Fibroblast of skin of right biceps (primary cell): ENCODE measurements at places on chromosomes 4 and X.
A peak's percentile ranks its signal among the peaks of the same experiment; 100 is the strongest.

DNA sequence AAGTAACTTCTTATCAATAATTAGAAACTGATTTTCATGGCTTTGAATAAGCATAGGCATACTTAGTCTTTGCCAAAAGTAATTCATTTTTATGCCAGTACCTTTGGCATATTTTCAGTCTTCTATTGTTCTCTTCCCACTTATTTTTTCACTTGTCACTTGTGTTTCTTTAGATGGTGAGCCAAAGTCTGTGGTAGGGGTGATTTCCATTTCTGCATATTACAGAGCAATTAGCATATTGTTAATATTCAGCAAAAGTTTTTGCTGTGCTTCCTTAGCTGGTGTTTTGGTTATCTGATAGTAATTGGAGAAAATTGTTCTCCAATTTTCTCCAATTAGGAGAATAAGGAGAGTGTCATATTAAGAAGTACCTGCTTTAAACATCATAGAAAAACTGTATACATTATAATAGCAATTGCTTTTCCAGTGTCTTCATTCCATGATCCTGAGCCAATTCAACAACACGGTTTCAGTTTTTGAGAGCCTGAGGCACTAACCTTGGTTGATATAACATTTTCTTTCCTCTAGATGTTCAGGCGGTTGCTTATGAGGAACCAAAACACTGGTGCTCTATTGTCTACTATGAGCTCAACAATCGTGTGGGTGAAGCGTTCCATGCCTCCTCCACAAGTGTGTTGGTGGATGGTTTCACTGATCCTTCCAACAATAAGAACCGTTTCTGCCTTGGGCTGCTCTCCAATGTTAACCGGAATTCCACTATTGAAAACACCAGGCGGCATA, 64.7 kb downstream of the SMAD1 start:
- DNase-seq = no peak

DNA sequence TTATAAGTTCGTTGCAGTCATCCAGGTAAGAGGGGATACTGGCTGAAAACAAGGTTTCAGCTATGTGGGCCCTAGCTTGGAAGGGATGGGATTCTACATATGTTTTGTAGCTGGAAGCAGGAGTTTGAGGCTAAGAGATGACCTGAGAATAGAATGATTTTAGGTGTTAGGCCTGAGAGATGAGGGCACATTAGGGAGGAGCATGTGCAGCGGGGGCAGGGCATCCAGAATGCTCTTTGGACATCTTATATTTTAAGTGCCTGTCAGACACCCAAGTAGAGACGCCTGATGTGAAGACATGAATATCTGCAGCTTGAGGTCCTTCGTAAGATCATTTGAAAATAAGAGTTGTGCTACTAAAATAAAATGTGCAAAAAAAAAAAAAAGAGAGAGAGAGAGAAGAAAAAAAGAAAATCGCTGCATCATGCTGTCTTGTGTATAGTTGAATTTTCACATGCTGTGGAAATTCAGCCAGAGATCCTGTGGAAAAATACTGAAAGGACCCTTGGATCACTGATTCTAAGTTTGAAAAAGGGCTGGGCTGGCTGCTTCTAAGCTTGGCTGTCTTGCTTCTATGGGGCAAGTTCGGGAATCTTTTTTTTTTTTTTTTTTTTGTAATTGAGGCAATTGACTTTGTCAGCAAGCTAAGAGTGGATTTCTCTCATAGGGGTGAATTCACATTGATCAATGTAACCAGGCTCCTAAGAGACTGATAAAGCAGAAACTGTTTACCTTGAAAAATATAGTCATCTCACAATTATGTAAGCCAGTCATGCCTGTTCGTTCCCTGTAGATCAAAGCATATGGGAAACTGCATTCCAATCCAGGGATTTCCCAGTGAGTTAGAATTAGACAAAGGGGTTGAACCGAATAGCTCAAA, 341.0 kb upstream of the GATB start:
- peak; percentile 79 for DNase-seq

- DNase-seq = no peak
Measured at GRCh38 chr4:52111995-52112394, 60.9 kb downstream of the SPATA18 start.

DNA sequence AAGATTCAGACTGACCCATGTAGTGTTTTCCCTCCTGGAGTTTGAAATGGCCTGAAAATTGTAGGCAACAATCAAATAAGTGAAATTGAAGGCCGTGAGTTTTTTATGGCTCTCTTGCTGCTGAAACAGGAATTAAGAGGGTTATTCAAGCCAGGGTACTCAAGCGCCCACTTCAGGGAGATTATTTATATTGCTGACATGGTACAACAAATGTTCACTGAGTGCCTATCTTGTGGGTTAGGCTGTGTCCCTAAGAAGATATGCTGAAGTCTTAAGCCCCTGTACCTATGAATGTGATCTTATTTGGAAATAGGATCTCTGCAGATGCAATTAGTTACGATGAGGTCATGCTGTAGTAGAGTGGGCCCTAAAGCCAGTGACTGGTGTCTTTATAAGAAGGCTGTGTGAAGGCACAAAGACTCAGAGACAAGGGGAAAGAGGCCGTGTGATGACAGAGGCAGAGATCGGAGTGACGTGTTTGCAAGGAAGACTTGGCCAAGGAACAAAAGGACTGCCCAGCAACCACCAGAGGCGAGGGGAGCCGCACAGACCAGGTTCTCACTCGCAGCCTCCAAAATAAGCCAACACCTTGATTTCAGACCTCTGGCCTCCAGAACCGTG, 72.9 kb downstream of the MED28 start:
- DNase-seq = no peak

DNA sequence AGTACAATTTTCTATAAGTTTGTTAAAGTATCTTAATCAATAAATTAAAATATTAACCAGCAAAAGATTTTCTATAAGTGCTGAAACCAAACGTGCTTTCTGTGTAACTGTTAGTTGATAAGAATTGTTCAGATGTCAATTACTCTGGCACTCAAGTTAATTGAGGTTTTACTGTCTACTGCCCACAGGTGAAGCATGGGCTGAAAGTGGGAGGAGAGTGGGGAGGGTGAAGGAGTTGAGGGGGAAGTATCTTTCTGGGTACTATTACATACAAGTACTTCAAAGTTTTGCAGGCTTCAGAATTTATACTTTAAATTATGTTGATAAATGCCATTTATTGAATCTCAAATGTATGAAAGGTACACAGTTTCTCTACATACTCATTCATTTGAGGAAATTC, 19.1 kb upstream of the CXCL3 start:
- no peak for DNase-seq

DNA sequence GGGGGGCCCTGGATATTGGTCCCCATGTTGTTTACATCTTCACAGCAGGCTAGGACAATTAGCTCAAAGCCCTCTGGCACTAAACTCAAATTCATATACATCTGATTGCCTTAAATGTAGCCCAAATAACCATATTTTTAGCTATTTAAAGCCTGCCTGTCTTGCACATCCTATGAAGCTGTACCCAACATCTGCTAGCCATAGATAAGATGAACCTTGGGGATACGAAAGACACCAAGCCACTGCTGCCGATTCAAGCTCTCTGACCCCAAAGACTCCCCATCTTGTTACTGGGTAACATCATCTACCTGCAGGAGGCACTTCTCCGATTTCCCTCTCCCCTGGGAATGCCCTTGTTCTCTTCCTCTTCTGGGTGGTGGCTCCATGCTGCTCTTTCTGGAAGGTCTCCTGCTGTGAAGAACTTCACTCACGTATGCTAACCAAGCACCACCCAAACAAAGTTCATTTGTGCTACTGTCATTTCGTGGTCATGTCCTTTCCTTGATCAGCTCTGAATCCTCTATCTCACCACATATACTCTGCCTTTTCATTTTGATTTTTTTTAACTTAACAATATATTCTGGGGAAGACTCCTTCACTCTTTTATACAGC, 107.7 kb upstream of the ATXN3L start:
- no peak for DNase-seq

DNA sequence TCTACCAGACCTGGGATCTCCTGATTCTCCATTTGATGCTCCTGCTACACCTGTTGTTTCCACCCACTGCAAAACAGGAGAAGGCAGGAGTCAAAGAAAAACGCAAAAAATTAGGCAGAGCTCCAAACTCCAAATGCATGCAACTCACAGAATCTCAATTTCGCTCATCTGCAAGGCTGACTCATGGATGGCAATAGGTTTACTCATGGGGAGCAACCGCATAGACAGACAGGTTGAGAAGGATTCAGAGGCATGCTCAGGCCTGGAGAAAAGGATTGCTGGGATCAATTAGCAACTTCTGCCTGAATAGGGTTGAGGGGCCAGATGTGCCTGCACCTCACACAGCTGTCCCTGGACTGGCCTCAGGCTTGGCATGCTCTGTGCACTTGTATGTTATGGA, 231.0 kb downstream of the LDB2 start:
- DNase-seq = peak; percentile 95

DNA sequence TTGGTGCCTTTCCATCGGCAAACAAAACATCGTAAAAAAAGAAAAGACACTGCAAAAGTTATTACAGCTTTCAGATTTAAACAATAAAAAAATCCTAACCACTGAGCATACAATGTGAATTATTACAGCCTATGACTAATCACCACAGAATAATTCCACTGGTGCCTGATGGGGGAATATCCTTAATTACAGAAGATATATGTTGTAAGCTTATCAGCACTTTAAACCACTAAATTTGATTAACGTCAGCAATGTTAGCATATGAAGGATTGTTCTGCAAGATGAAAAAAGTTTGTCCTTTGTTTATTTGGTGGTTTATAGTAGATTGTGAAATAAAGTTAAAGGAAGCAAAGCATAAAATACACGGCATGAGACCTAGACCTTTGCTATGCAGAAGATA, 210.2 kb upstream of the ADAMTS3 start:
- DNase-seq = peak; percentile 41

GRCh38 chr4:42626629-42627146, 30.2 kb downstream of the ATP8A1 start:
- no peak for DNase-seq

DNA sequence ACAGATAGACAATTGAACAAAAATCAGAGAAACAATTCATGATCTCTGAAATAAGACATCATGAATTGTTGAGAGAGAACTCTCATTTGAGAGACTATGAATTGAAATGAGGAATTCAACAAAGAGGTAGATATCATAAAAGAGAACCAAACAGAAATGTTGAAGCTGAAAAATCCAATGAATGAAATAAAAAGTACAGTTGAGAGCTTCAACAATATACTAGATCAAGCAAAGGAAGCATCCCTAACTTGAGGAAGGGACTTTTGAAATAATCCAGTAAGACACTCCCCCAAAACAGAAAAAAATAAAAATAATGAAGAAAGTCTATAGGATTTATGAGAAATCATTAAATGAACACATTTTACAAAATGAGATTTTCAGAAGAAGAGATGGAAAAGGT, 310.0 kb upstream of the PCDH10 start:
- DNase-seq = no peak

GRCh38 chrX:148928811-148929210, 428.4 kb downstream of the AFF2 start:
- DNase-seq = peak; percentile 64
